ENCODE measurements at places on chromosomes 6 and 20.

DNA sequence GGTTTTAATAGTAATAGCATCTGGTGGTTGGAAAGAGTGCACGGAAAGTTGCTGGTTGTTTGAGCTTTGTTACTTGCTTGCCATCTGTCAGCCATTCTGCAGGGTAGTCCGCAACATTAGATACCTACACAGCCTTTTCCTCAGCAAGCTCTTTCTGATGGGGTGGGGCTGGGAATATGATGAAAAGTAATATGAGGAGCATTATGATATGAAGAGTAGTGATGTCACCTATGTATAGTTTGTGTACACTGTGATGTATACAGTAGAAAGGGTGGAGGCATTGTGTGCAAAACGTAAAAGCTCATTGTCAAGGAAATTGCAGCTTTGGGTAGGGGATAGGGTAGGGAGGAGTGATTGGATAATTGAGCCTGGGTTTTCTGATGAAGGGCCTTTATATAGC, 16.1 kb downstream of the SCAF8 start:
- DNase-seq, result no peak

- DNase-seq, result no peak
These were observed 90.4 kb downstream of the BMP2 start for GRCh38 chr20:6857927-6858326.

DNA sequence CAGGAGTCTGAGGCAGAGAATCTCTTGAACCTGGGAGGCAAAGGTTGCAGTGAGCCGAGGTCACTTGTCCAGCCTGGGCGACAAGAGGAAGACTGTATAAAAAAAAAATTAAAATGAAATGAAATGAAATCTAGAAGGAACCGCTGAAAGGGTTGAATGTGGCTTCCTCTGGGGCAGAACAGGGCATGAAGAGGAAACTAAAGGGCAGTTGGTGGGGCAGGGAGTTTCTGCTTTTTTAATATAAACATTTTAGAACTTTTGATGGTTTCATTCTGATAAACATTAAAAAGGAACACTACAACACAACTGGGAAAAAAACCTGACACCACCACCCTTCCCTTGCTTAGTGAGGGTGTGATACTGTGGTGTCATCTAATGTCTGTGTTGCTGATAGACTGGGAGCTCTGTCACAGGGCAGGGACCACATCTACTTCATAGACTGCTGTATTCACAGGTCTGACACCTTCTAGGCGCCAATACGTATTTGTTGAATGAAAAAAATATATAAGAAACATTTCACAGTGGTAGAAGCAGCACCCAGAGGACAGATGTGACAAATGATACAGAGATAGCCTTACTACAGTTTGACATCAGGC, 128.9 kb downstream of the ADAT2 start:
- DNase-seq, result no peak

- DNase-seq, result peak; percentile 14
These were observed 118.7 kb upstream of the TBX18 start for GRCh38 chr6:84882768-84883766.

DNA sequence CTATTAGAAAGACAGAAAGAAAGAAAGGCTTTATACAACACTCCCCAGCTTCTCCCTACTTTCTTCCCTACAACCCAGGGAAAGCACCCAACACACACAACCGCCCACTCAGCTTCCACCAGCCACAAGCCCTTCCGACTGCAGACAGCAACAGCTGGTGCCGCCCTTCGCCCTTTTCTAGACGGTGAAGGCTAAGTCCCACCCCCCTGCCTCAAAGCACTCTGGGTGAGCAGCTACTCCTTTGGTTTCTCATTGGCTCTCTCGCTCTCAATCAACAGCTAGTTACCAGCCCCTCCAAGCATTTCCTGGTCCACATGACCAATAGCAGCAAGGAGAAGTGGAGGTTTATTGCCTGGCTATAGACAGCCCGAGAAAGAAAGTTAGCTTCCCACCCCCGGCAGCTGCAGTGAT, 230.1 kb upstream of the MOCS1 start:
- no peak for DNase-seq

- DNase-seq, result no peak
These were observed 20.8 kb downstream of the RALGAPA2 start for GRCh38 chr20:20691477-20692235.

GRCh38 chr6:157629220-157629619, 193.8 kb upstream of the SNX9 start:
- no peak for DNase-seq

DNA sequence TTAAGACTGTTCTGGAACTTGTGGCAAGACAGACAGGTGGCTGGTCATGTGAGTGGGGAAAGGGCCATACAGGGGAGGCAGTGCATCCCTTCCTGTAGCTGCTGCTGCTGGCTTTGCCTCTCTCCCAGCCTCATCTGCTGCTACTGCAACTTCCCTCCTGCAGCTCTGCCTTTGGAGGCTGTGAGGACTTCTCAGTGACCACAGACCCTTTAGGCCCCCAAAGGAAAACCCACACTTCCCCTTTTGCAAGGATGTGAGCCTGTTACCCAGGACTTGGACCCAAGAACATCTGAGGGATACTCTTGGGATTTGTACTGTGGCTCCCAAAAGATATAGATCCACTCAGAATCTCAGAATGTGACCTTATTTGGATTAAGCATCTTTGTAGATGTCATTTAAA, 91.0 kb downstream of the TMEM170B start:
- DNase-seq, result no peak

DNA sequence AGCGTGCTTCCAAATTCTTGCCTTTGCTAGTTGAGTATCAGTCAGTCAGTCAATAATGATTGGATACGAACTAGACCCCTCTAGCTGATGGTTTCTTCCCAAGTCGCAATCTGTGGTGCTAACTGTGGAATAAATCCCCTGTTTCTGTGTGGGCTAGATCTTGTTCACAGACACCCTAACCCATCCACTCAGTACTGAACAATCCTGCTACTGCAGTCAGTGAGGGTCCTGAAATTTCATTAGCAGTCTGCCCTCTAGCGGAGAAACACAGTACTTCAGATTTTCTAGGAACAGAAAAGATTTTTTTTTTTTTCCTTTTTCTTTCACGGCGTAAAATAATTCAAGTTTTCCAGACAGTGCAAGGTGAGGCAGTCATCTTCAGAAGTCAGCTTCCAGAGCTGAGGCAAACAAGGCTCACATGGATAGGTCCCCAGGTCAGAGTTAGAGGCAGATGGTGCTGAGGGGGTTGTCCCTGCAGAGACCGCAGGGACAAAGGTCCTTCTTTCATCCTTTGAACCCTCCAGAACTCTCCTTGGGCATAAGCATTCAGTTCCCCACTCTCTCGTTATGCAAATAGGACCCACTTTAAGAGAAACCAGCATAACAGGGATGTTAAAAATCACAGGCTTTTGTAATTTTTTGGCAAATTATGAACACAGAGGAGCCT, 119.6 kb downstream of the SCML4 start:
- DNase-seq, result peak; percentile 2

- DNase-seq, result no peak
These were observed 8.7 kb upstream of the MYBL2 start for GRCh38 chr20:43658069-43658722.

DNA sequence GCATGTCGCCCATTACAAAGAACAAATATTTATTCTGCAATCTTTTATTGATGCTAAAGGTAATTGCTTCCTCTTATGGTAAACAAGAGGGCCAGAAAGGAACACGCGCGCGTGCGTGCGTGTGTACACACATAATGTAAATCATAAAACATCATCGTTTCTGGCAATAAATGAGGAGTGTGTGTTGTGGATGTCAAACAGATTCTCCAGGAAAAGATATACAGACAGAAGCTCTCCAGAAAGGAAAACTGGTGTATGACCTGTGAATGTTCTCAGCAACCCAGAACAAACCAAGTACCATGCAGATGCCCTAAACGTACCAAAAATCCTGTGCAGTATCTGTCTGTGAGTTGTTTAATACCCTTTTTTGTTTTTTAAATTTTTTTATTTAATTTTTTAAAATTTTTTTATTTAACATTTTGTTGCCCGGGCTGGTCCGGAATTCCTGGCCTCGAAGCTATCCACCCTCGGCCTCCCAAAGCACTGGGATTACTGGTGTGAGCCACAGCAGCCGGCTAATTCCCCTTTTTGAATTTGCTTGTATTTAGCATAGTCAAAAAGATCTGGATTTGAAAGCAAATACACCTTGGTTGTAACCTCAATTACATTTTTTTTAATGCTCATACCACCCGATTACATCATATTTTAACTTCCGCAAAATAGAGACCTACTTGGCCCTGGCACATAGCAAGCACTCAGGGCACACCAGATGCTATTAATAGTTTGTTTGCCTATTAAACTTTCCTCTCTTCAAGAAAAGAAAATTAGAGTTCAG, 909 bp upstream of the NUDT3 start:
- peak; percentile 46 for DNase-seq

- no peak for DNase-seq
These were observed 125.6 kb downstream of the MAFB start for GRCh38 chr20:40563296-40563950.

DNA sequence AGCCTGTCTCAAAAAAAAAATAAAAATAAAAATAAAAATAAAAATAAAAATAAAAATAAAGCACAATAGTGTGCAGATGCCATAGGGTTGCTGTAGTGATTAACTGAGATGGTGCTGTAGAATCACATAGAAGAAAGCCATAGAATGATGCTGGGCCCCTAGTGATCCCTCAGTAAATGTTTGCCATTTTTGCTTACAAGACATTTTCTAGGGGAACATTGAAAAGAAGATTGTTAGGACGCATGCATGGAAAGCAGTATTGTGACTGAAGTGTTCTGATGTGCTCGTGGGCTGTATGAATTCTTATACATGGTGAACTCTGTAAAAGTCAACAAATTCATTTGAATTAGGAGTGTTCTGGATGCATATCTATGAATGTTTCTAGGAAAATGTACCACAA, 22.0 kb upstream of the SAMD3 start:
- no peak for DNase-seq

- no peak for DNase-seq
These were observed 63.4 kb downstream of the TRAM2 start for GRCh38 chr6:52513464-52513863.

GRCh38 chr6:31794294-31794865, 1.2 kb downstream of the VARS1 start:
- peak; percentile 15 for DNase-seq

DNA sequence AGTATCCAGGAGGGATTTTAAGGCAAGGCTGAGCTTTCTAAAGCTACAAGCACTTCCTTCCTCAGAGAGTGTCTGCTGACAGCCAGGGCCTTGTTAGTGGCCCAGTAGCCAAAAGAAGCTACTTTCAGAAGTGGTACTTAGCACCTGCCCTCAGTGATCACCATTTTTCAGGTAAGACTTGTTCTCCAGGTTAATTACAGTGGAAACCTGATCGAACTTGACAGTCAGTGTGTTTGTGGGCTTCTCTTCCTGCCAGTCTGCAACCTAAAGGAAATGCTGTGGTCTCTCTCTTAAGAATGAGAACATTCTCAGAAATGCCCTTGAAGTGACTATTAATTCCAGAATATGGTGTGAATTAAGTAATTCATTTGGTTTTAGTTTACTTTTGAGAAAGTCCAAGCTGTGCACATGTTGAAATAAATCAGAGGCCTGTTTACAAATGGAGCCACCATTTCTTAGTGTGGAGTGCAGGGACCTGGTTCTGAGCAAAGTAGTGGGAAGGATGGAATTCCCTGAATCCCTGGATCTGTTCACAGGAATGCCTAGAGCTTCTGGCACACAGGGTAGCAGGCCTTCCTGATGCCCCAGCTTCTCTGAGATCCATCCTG, 185.3 kb upstream of the AGPAT4 start:
- no peak for DNase-seq

- DNase-seq, result no peak
These were observed 55.9 kb downstream of the MAP3K5 start for GRCh38 chr6:136736281-136736960.

DNA sequence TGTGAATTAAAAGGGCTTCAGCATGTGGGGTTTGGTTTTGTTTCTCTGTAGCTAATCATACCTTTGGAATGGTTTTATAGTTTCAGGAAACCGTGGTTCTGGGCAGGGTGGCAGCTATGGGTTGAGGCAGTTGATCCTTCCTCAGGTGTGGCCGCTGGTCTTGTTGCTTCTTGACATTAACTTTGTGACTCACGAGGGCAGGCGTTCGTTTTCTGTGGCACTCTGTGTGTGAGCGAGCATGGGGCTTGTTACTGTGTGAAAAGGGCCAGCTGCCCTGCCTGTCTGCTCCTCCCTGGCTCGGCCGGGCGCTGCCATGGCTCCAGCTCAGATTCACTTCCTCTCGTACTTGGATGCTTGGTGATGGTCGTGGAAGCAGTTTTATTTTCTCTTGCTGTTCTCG, 16.2 kb downstream of the DNAJC5 start:
- no peak for DNase-seq

DNA sequence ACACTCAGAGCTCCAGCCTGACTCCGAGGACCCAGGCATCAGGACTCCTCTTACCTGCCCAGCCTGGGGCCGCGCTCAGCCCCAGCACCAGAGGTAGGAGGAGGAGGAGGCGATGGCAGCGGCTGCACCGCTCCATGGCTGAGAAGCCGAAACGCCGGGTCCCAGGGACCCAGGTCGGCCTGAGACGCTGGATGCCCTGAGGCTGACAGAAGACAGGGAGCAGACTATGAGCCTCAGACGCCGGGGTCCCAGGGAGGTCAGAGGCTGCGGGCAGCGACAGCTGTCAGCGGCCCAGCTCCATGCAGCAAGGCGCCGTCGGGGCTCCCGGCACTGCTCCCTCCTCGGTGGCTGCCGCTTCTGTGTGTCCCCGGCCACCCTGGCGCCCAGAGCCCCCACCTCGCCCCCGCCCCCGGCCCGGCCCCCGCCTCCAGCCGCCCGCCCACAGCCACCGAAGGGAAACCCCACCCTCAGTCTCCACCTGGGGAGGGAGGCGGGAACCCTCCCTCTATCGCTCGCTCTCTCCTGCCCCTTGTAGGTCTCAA, at the start of gene COL11A2:
TSS of gene COL11A2 (minus strand) at position 363 of the 542 bp plus-strand sequence. CDS start at position 136, 227 bp downstream.
- DNase-seq, result no peak

DNA sequence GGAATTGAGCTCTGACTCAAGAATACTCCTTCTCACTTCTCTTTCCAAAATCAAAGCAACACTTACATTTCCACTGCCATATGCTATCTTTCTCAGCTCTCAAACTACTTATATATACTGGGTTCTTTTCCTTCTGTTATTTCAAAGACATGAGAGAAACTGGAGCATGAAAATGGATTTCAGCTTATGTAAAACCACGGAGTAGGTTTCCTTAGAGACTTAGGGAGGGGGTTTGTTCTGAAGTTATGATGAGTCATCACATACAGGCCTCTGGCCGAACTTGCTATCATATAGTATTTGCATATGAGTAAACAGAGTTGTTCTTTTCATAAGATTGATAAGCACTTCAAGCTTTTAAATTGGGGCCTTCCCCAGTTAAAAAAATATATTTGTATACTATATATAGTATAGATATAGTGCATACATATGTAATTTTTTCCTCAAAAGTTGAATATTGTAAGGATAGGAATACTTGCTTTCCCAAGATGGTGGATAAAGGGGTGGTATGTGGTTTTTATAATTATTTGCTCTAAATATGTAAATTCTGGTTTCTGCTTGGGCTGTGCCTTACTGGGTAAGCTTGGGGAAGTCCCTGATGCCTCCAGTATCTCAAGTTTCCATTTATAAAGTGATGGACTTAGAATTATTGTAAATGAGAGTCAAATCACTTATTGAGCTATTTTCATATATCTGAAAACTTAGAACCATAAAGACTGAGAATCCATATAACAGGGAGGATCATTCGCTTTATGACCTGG, 273.9 kb downstream of the RFPL4B start:
- no peak for DNase-seq

- DNase-seq, result no peak
These were observed 31.2 kb downstream of the RIPOR3 start for GRCh38 chr20:50659975-50660670.

Measured in NCI-H2081 (cell line).